Neuronal stem cell (in vitro differentiated cells): ENCODE measurements at places on chromosomes 4 and X.

- H3K4me1 ChIP-seq = peaks cover 21% of the 10 kb centered on the region
- peaks cover 26% of the 10 kb centered on the region for H3K27me3 ChIP-seq
- no peak for DNase-seq
- H3K36me3 ChIP-seq = no peaks in the 10 kb centered on the region
Observed at GRCh38 chr4:2290488-2290887, 28.6 kb upstream of the MXD4 start.

- no peak for DNase-seq
- peaks cover 38% of the 10 kb centered on the region for H3K27me3 ChIP-seq
- H3K4me1 ChIP-seq = peaks cover 2% of the 10 kb centered on the region
- no peaks in the 10 kb centered on the region for H3K36me3 ChIP-seq
- H3K27ac ChIP-seq = no peak overlapping the region
- H3K4me3 ChIP-seq = no peak overlapping the region
Observed at GRCh38 chr4:6049985-6050384, 31.8 kb upstream of the C4orf50 start.

GRCh38 chr4:139184129-139184528 is 7.1 kb upstream of the ELF2 start:
- H3K4me1 ChIP-seq = no peaks in the 10 kb centered on the region
- no peak for DNase-seq
- no peaks in the 10 kb centered on the region for H3K36me3 ChIP-seq
- no peaks in the 10 kb centered on the region for H3K27me3 ChIP-seq
- no peak overlapping the region for H3K27ac ChIP-seq

- H3K4me3 ChIP-seq = no peak overlapping the region
- no peaks in the 10 kb centered on the region for H3K36me3 ChIP-seq
- H3K4me1 ChIP-seq = peaks cover 4% of the 10 kb centered on the region
- H3K27ac ChIP-seq = no peak overlapping the region
Observed at GRCh38 chr4:156961196-156962057, 10.2 kb downstream of the PDGFC start.

DNA sequence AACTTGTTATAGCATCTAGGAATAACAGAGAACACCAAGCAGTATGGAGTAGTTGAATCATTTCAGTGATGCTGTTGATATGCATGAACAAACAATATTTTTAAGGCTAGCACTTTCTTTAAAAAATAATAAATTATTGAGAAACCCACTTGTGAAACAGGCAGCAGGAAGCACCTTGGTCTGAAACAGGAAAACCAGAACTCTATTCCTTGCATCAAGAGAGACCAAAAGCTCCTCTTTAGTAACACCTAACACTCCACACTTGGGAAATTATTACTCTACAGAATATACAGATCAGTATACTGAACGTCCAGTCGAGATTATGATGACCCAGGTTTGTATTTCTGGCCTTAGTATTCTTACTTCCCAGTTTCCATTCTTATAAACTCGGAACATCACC is 129.0 kb downstream of the ARAP2 start:
- no peak for DNase-seq
- H3K4me1 ChIP-seq = no peaks in the 10 kb centered on the region
- no peaks in the 10 kb centered on the region for H3K36me3 ChIP-seq
- no peak overlapping the region for H3K4me3 ChIP-seq

- H3K27me3 ChIP-seq = no peaks in the 10 kb centered on the region
- H3K4me1 ChIP-seq = no peaks in the 10 kb centered on the region
- H3K27ac ChIP-seq = no peak overlapping the region
- DNase-seq = peak; percentile 5
- no peak overlapping the region for H3K4me3 ChIP-seq
Observed at GRCh38 chr4:32826169-32826568, 2106.0 kb downstream of the PCDH7 start.

DNA sequence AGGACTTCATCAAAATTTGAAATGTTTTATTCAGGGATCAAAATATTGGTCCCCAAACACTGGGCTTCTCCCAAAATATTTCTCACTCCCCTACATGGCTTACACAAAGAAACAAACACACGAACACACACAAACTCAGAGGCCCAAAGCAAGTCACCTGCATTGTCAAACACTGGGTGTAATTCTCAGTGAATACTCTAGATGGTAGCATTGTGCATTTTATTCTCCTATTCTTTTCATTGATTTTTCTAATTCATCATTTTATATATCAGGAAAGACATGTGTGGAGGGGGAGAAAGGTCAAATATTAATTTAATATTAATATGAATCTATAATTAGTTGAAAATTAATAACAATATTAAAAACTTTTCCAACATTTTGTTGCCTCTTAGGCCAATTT is 72.3 kb upstream of the TNMD start:
- H3K27me3 ChIP-seq = no peaks in the 10 kb centered on the region
- no peaks in the 10 kb centered on the region for H3K36me3 ChIP-seq
- no peak for DNase-seq
- no peaks in the 10 kb centered on the region for H3K4me1 ChIP-seq
- H3K27ac ChIP-seq = no peak overlapping the region
